ENCODE measurements at places on chromosomes 11 and 22.

DNA sequence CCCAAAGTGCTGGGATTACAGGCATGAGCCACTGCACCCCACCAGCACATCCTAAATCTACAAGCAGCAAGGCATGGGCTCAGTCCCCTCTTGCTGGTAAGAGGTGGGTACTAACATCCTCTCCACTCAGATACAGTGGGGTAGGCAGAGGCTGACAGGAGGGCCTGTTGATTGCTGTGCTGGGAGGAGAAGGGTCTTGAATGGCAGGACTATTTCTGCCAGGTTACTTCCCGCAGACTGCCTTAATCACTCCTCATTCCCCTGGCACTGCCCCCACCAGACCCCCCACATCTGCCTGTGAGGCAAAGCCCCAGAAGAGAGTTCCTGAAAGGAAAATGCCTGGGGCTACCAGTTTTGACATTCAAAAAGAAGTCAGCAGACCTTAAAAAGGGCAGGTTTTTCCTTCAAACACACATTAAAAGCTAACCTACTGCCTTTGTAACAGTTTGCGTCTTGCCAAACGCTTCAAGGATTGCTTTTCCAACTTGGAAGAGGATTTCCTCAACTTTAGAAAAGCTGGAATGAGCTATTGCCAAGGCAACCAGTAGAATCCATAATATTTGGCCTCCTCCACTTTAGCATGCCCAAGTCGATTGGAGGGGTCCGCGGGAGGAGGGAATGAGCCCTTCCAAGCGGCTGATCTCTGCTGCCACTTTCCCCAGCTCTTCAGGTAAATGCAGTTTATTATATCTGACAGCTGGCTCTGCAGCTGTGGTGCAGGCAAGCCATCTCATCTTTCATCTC, 62.0 kb downstream of the FDX1 start:
- ATAC-seq, result no peak

DNA sequence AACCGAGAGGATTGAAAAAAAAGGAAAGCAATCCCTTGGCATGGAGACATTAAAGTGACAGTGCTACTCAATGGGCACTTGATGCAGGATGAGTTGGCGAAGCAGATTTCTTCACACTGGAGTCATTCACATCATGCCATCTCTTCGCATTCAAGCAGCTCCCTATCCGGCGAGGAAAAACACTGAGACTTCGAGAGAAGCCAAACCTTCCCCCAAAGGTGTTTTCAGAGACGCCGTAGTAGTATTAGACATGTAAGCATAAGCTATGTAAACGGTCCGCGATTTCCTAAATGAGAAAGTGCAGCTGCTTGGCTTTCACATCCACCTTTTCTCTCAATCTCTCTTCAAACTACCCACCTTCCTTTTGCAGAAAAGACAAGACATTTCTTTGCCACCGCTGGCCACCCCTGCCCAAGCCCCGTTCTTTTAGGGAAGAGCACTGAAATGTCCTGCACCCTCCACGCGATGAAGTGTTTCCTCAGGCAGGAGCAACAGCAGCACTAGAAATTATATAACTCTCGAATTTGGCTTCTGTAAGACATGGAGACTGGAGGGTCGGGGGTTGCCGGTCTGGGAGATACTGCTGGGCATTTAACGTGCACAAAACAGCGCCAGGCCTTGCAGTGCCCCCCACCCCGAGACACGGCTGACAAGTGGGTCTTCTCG, at the start of gene DLG2:
DLG2 (minus strand) TSS at position 13 of the 666 bp plus-strand sequence.
- peak; percentile 6 for ATAC-seq

GRCh38 chr11:117950993-117951961, 22.1 kb upstream of the TMPRSS13 start:
- ATAC-seq, result no peak

DNA sequence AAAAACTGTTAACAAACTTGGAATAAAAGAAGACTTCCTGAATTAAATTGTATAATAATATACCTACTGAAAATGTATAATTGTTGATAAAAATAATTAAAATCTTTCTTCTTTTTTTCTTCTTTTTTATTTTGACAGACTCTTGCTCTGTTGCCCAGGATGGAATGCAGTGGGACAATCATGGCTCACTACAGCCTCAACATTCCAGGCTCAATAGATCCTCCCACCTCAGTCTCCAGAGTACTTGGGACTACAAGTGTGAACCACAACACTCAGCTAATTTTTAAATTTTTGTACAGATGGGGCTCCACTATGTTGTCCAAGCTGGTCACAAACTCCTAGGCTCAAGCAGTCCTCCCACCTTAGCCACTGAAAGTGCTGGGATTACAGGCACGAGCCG, 1063.8 kb upstream of the CNTN5 start:
- no peak for ATAC-seq

GRCh38 chr11:114179234-114179941, 116.8 kb upstream of the NNMT start:
- peak; percentile 89 for ATAC-seq

DNA sequence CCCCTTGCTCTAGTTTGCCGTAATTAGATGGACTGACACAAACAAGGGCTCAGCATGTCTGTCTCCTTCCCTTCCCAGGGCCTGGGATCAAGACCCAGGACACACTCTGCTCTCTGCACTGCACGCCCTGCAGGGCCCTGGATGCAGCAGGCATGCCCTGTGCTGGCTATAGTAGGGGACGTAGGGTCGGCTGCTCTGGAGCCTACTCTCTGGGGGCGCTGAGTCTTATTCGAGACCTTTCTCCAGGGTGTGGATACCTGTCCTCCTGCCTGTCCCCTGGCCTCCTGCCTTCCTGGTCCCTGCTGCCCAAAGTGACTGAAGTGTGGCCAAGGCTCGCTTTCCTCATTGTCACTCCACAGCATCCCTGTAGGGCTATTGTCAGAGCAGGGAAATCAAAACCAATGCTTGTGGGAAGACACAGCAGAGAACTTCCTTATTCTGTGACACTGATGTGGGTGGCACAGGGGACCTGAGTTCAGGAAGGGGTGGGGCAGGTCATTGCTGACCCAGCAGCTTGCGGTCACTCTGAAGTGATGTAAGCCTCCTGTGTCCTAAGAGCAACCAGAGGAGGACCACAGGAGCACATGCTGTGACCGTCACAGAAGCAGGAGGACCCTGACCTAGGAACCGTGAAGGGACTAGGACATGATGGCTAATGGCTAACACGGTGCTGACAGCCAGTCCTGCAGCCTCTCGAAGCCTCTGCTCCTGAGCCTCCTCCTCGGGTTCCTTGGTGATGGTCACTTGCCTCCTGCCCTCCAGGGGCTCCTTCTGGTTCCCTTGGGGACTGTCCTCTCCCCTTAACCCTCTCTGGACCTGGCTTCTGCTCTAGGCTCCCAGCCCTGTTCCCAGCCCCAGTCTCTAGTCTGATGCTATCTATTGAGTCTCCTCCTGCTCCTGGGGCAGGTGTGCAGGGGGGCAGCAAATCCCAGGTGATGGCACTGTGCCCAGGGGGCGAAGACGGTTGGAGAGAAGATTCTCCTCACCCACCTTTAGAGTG, 10.3 kb downstream of the APOBEC3A start:
- ATAC-seq, result peak; percentile 56

GRCh38 chr22:24159650-24160049, 21.6 kb upstream of the SUSD2 start:
- no peak for ATAC-seq

DNA sequence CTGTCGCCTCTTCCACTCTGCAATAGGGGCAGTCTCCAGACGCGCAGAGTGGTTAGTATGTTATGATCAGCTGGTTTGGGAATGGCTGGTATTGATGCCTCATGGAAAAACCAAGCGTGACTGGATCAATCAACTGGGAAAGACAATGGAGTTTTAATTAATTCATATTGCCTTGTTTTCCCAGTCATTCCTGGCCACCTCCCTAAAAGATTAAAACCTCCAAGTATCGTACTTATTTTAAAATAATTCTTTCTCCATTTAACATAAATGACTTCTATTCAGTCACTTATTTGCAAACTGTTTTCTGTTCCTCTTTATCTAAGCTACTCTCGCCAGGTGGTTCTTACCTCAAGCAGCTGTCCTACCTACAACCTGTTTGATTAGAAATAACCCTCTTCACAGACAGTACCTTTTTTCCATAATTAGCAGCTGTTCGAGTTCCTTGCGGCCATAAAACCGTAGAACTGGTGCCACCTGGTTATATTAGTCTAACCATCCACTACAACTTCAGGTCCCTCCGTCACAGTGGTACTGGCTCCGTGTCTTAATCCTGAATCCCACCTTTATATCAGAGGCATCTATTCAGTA, 898 bp downstream of the ZNF215 start:
- ATAC-seq, result no peak

GRCh38 chr11:18485913-18486528, 30.4 kb downstream of the LDHAL6A start:
- no peak for ATAC-seq

GRCh38 chr11:132111838-132112237, 741.4 kb downstream of the NTM start:
- ATAC-seq, result peak; percentile 54

- no peak for ATAC-seq
Observed at GRCh38 chr11:17609291-17610084, 62.4 kb downstream of the OTOG start.

GRCh38 chr11:30395751-30396150, 72.8 kb downstream of the ARL14EP start:
- ATAC-seq, result no peak

DNA sequence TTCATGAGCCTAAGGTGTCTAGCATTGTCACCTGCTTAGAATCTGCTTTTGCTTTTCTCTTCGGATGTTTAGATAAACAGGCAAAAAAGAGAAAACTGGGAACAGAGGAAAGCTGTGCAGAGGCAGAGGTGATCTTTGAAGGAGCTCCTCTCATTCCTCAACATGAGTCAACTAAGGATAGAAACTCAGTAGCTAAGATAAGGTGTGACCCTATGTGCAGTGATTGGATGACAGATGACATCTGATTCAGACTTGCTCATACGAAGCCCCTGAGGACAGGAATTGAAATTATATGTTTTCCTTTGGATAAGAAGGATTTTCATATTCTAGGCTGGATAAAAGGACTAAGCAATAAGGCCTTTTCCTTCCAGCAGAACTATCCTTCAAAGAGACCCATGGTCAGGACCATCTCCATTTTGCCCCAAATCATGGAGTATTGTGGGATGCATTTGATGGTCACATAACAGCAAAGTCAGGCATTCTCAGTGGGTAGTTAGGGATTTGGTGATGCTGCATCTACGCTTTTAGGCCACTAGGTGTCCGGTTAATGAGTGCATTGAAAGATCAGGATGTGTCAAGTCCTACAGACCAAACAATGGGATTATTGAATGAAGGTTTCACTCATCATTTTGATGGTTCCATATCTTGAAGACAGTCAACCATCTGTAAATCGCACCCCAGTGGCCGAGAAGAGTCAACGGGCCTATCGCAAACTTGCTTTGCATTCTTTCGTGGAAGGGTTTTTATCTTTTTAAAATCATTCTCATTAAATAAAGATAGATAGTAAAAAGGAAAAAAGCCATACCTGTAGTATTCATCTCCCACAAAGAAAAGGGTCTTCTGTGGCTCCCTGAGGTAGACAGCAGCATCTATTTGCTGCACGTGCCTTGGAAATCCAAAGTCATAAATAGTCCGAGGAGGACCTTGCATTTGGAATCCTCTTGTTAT, 32.2 kb downstream of the MMP20 start:
- no peak for ATAC-seq

DNA sequence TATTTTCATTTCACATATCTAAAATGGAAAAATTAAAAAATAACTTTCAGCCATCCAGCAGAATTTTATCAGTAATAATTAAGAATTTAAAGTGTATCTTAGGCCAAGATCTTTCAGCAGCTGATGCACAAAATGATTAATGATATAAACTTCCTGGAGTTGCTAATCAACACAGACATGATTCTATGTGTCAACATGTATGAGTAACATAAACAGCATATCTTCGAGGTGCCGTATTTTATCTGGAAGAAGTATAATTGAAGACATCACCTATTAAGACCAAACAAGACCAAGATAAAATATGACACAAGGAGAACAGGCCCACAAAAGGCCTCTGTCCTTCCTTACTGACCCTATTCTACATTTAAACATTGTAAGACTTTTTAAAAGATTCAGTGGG, 45.2 kb downstream of the SLC5A12 start:
- ATAC-seq, result no peak

GRCh38 chr11:23509023-23509422, 648.7 kb upstream of the CCDC179 start:
- no peak for ATAC-seq

- ATAC-seq, result no peak
Observed at GRCh38 chr11:29214833-29215232, 802.0 kb downstream of the KCNA4 start.

DNA sequence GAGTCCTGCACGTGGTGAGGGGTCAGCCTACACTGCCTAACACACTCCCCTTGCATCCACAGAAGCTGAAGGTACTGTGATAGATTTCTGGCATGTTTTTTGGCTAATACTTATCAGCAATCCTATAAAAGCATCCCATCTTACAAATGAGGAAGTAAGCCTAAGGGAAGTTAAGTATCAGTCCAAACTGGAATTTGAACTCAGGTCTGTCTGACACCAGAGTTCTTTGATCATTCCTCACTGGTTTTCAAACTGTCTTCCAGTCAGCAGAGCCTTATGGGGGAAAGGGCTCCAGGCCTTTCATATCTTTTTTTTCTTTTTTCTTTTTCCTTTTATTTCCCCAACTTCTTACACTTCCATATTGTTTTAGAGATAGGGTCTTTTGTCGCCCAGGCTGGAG, 105.6 kb downstream of the RBFOX2 start:
- no peak for ATAC-seq

GRCh38 chr11:103699216-103699615, 337.2 kb upstream of the DDI1 start:
- no peak for ATAC-seq

GRCh38 chr22:29484642-29485041, 4.6 kb downstream of the NEFH start:
- ATAC-seq, result no peak

GRCh38 chr11:74306435-74307175, 4.8 kb downstream of the P4HA3 start:
- no peak for ATAC-seq

DNA sequence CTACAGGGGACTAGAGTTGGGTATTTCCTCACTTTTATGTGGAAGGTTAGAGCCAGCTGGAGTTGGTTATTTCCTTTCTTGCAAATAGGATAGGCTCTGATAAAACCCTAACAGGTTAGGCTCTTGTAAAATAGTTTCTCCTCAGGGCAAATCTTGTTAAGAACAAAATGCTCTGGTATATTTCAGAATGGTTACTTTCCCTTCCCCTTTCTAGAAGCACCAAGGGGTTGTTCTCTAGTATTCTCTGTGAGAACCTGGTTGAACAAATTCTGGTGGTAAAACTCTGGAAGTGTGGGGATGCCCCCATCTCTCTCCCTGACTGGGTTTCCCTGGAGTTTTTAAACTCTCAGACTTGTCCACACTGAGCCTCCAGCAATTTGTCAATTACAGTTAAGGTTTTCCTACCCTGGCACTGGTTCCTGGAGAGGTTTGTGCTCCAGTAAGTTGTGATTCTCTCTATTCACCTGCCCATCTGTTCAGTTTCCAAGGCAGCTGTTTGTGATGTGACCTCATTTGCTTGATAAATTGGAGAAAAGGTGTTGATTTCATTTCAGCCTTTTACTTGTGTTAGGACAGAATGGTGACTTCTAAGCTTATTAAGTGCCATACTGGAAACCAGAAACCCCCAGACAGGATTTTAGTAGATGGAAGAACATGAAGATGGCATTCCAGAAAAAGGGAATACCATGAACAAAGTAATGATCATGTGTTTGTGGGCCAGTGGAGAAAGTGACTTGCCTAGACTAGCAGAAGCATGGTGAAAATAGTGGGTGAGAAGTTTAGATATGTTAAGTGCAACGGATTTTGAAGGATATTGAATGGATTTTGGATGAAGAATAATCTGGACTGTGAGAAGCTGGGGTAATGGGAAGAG, 64.6 kb downstream of the EXT2 start:
- no peak for ATAC-seq

All from gastroesophageal sphincter (tissue), 4 donors.